Common myeloid progenitor, CD34-positive (primary cell): ENCODE measurements at places on chromosomes 11 and 22.

DNA sequence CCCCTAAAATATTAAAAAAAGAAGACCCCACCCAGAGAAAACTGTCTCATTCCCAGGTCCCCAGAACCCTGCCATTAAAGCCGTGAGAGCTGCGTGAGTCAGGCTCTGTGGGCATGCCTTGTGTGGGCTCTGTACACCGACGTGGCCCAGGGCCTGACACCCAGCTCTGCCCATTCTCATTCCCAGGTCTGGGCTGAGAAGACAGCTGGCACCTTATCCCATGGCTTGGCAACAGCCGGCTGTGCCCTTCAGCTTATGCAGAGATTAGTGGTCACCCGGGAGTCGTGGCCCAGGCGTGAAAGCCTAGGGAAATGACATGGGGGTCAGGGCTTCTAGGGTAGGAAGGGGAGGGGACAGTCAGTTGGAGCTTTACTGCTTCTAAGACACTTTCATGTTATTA lies 31.9 kb downstream of the OTOG start:
- no peak for DNase-seq

DNA sequence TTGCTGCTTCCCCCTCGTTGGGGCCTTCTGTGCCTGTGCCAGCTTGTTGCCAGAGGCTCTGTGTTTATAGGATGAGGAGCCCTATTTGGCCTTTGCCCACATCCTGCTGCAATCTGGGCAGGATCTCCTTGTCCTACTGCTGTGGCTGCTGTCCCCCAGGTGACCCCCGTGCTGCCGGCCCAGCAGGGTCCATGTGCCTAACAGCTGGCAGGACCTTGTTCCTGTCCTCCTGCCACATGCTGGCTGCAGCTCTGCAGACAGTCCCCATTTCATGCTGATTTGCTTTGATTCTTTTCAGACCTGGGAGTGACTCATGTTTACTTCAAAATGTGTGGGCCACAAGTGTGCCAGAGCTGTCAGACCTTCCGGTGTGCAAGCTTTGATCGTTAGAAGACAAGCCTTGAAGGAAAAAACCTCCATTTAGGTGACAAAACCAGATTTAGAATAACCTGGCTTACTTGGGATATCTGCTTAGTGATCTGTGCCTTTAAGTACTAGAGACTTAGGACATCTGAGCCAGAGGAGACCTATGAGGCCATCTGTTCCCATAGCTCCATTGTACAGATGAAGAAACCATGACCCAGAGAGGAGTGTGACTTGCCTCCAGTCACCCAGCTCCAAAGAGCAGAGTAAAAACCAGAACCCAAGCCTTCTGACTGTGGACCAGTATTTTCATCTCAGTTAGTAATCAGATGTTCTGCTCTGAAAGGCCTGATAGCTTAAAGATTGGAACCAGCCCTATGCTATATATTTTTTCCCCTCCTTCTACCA lies 11.1 kb downstream of the NAV2 start:
- DNase-seq: peak; percentile 77

DNA sequence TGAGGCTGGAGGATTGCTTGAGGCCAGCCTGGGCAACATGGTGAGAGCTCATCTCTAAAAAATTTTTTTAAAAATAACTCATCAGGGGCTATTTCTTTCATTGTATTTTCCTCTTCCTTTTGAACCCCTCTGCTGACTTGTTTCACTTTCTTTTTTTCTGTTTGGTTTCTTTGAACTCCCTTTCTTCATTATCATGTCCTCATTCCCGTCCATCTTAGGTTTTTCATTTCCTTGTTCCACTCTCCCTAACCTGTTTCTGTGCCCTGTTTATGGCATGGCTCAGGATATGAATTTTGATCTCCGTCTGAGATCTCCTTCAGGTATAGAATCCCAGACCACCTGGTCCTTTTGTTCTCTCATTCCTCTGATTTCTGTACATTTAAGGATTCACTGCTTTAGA lies 12.5 kb downstream of the MARK2 start:
- DNase-seq: no peak

- no peak for DNase-seq
Measured at GRCh38 chr22:31812977-31813605, 59.3 kb downstream of the DEPDC5 start.

GRCh38 chr11:131430473-131431208 lies 60.2 kb downstream of the NTM start:
- no peak for DNase-seq

DNA sequence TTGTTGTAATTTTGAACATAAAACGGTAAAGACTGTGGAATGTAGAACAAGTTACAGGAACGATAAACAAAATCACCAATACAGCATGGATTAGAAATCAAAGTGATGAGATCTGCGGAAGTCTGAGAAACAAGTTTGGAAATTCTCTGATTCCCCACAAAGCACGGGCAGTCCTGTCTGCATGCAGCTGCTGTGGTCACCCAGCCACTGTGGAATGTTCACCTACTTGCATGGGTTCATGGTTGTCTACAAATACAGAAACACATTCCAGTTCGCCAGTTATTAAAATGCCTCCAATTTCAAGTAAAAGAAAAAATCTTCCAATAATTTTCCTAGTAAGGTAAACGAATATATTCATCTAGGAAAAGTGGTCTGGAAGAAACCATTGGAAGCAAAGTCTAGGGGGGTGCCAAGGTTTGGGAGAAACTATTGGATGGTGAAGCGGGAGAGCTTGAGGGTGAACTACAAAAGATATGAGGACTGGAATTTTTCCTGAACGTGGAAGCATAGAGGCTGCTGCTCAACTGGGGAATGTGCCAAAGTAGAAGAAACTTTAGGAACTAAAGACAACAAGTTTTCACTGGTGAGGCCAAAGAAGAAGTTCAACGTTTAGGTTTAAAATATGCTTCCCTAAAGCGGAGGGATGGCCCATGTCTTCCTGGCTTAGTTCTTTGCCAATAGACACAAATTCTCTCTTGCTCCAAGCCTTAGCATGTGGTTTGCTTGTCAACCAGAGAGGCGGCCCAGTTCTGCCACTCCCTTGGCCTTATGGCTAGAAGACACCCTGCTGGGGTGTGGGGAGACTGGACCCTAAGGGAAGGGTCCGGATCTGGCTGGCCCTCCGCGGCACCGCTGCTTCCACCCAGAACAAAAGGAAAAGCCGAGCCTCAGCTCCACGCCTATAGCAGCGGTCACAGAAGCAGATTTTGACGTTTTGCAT lies 70.2 kb downstream of the CTTN start:
- no peak for DNase-seq

- peak; percentile 63 for DNase-seq
Measured at GRCh38 chr11:40306938-40307548, 1152.4 kb downstream of the LRRC4C start.

GRCh38 chr11:65133724-65134123 lies 595 bp downstream of the SYVN1 start:
- DNase-seq: no peak

DNA sequence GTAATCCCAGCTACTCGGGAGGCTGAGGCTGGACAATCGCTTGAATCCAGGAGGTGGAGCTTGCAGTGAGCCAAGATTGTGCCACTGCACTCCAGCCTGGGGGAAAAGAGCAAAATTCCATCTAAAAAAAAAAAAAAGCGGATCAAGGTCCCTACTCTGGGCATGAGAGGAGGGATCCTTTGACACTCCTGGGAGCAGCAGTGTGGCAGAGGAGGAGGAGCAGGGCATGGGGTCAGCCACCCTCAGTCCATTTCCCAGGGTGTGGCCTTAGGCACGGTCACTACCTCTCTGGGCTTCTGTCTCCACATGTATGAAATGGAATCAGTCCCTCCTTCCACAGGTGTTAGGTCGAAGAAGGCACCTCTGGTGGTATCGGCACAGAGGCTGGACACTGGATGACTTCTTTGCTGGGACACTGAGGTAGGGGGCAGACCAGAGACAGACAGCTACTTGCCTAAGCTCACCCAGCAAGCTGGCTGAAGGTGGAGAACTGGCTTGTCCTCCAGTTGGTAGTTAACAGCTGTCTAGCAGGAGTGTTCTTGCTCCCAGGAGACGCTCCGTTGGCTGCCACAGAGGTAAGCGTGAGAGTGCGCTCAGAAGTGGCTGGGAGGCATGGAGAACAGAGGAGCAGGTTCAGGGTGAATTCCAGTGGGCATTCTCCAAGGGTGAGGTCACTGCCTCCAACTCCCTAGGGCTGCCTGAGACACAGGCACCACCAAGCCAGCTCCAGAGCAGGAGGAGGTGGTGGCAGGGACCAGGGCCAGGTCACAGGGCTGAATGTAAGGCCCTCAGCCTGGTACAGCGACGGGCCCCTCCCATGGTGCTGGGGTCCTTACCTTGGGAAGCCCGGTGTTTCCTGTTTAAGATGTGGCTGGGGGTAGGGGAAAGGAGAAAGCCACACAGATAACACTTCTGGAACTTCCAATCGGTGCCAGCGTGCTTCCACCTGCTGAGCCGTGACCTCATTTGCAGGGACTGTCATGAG lies 19.5 kb downstream of the TXN2 start:
- peak; percentile 33 for DNase-seq

DNA sequence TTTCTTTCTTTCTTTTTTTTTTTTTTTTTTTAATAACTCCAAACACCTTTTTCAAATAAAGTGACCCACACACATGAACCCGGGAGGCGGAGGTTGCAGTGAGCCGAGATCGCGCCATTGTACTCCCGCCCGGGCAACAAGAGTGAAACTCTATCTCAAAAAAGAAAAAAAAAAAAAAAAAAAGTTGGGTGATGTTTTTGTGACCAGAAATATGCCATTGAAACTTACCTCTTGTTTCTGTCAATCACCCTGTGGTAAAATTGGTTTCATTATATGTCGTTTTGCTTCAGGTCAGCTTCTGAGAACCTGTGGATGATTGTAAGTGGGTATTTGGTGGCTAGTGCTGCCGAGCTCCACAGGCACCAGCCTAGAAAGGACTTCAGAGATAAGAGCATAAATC lies 238.8 kb downstream of the TBC1D22A start:
- no peak for DNase-seq

DNA sequence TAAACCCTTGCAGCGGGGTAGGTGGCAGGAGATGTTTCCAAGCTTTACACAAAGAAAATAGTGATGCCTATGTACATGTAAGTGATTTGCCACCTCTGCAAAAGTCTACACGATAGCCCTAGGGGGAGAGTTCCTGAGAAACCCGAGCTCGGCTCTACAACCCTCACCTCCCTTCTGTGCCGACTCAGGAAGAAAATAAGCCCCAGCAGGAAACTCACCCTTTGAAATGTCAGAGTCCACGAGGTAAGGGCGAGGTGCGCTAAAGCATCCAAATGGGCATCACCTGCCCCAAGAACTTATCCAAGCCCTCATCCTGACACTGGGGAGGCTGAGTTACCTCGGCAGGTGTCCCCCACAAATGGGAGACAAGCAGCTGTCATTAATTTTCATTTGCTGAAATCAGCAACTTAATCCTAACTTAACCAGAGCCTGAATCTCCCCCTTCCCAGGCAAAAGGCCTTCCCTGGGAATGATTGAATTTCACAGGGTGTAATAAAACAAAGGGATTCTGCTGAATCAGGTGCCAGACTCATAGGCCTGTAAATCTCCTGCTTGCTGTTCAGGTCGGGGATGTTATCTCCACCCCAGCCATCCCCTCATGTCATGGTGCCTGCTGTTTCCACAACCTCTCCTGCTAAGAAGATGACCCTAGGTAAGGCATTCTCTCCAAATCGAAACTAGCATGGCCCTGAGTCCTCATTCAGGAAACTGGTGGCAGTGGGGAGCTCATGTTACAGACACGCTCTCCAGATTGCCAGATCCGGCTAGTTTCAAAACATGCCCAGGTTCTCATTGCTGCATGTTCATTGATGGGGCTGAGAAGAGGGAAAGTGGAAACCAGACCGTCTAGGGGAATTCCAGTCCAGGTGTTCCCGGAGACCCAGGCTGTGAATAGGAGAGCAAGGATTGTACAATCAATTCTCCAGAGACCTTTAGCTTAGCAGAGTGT lies 105.3 kb upstream of the KIRREL3 start:
- no peak for DNase-seq

GRCh38 chr11:43579919-43580276 lies 100.6 kb upstream of the HSD17B12 start:
- no peak for DNase-seq

- DNase-seq: peak; percentile 47
Measured at GRCh38 chr22:47043835-47044721, 281.6 kb downstream of the TBC1D22A start.

GRCh38 chr11:84383576-84383975 lies 1097.4 kb upstream of the CCDC90B start:
- no peak for DNase-seq

GRCh38 chr11:44713022-44713421 lies 13.7 kb upstream of the TSPAN18 start:
- no peak for DNase-seq

DNA sequence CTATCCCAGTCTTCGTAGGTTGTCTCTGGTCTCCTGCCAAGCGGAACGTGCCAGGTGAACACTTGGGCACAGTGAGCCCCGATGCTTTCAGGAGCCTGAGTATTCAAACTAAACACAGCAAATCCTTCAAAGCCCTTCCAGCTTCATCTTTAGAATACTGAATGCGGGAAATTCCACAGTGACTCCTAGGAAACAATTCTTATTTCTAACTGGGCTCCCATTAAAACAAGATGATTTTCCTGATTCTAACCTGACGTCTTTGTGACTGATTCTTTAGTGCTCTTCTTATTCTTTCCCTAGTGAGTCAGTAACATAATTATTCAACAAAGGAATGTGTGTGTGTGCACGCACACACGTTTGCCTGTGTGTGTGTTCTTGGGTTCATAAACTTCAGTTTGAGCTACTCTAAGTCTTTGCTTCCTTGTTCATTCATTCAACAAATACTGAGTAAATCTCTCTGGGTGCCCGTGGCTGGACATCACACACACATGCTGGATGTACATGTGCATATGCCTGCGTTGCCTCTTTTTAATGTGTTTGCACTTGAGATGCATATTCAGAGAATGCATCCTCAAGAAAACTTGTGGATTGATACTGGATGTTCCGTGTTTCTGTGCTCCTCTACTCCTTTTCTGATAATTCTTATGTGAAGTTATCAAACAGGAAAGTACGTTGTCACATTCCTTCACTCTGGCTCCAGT lies 134.5 kb downstream of the WNT7B start:
- no peak for DNase-seq

GRCh38 chr11:11420191-11420898 lies 67.3 kb upstream of the CSNK2A3 start:
- no peak for DNase-seq

GRCh38 chr11:117871160-117871559 lies 5.3 kb downstream of the FXYD6 start:
- DNase-seq: no peak

GRCh38 chr11:19482319-19483100 lies 230.1 kb upstream of the NAV2 start:
- no peak for DNase-seq

- peak; percentile 83 for DNase-seq
Measured at GRCh38 chr11:57484141-57484710, 23.9 kb downstream of the RTN4RL2 start.
